ENCODE measurements at places on chromosomes 3 and 15. TPM values are rescaled to one million over a fixed set of nuclear protein-coding genes. Genes with fewer than 3 reads are reported as not detected.

- DNase-seq = no peak
- H3K4me1 ChIP-seq = peaks cover 3% of the 10 kb centered on the region
- H3K27me3 ChIP-seq = no peaks in the 10 kb centered on the region
- no peak overlapping the region for H3K4me3 ChIP-seq
Measured at GRCh38 chr3:142272200-142272891, 47.0 kb upstream of the GK5 start.

DNA sequence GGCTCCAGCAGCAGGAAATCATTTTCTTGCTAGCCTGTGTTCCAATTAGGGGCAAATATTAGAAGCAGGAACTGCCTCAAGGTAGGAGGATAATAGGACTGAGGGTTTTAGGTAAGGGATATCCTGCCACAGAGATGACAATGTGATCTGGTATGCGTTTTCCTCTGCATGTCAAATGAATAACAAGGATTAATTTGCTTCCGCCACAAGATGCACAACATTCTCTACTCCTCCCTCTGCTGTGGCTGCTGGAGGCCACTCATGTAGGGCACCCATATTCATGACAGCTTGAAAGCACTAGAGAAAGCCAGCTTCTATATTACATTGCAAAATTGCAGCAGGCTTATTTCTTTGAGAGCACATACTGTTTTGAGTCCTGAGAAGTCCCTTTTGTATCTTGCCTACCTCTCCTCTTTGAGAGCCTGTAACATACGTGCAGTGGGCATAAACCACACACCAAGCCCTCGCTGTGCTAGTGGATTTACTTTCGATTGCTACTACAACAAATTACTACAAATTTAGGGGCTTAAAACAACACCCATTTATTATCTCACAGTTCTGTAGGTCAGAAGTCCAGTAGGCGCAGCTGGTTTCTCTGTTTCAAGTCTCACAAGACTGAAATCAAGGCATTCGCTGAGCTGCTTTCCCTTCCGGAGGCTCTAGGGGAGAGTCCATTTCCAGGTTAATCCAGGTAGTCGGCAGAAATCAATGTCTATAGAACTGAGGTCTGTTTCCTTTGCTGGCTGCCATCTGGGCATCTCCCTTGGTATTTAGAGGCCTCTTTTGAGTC is 5.9 kb upstream of the CD47 start:
- no peak for DNase-seq
- no peaks in the 10 kb centered on the region for H3K36me3 ChIP-seq
- peaks cover 12% of the 10 kb centered on the region for H3K27me3 ChIP-seq
- no peak overlapping the region for H3K27ac ChIP-seq
- peaks cover 31% of the 10 kb centered on the region for H3K4me1 ChIP-seq
- no peak overlapping the region for H3K4me3 ChIP-seq

DNA sequence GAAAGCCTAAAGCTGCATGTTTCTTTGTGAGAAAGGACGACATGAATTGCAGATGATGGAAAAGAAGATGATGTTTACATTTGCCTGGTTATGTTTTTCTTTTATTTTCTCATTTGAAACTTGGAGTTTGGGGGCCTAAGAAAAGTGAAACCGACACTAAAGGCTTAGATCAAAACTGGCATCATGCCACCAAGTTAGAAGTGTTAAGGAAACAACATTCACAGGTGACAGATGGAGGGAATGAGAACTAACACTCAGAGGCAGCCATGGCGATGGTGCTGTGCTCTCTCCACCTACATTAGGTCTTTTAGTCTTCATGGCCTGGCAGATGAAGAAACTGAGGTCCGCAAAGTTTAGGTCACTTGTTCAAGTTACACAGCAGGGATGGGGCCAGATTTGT is 923.6 kb downstream of the TUSC7 start:
- no peak overlapping the region for H3K27ac ChIP-seq
- H3K36me3 ChIP-seq = no peaks in the 10 kb centered on the region
- no peak for DNase-seq

GRCh38 chr15:77905301-77905920 is 172.1 kb downstream of the TBC1D2B start:
- no peak overlapping the region for H3K4me3 ChIP-seq
- no peaks in the 10 kb centered on the region for H3K36me3 ChIP-seq
- peaks cover 3% of the 10 kb centered on the region for H3K27me3 ChIP-seq
- H3K27ac ChIP-seq = no peak overlapping the region
- peaks cover 18% of the 10 kb centered on the region for H3K4me1 ChIP-seq
- no peak for DNase-seq

GRCh38 chr3:139173372-139174108 is 128.8 kb upstream of the PRR23C start:
- H3K27ac ChIP-seq = no peak overlapping the region
- H3K36me3 ChIP-seq = no peaks in the 10 kb centered on the region
- no peak overlapping the region for H3K4me3 ChIP-seq

GRCh38 chr3:168497741-168498140 is 402.0 kb upstream of the GOLIM4 start:
- H3K27ac ChIP-seq = peak overlapping the region; percentile 28
- no peak overlapping the region for H3K4me3 ChIP-seq
- H3K4me1 ChIP-seq = peaks cover 50% of the 10 kb centered on the region

DNA sequence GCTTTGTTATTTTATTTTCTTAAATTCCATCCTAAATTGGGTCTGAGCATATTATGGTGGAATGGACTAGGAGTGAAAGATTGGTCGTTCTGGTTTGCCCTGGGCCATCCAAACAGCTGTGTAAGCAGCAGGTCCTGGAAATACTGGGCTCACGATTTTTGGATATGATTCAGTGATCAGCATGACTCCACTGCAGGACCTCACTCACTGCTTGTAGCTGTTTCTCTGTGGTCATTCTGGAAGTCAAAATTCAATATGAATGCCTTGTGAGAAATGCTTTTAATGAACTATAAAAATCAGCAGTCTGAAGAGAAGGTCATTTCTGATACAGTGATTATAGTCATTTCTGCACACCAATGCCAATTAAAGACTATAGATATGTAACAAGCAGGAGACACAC is 185.0 kb downstream of the RBMS3 start:
- H3K36me3 ChIP-seq = no peaks in the 10 kb centered on the region
- no peak for DNase-seq
- peaks cover 38% of the 10 kb centered on the region for H3K4me1 ChIP-seq

DNA sequence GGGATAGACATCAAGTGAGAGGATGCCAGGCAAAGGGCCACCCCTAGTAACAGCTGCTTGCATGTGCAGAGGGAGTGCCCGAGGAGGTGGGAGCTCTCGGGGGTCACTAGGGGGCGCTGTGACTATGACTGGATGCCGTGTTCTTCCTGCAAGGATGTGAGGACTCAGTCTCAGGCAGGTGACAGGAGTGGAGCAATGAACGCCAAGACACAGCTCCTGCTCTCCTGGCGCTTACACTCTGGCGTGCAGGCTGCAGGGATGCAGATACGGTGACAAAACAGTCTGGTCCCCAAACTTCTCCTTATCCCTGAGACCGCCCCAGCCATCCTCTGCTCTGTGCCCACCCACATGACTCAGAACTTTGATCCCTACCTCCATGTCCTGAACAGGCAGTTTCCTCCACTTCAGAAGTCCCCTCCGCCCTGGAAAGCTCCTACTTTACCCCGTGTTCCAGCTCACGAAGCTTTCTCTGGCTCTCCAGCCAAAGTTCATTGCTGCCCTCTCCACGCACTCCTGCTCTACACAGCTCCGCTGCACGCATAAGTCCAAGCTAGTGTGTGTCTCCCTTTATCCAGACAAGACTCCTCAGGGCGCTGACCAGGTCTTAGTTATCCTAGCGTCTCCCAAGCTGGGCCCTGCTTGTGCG is 14.7 kb downstream of the RHOV start:
- peak; percentile 69 for DNase-seq
- no peak overlapping the region for H3K4me3 ChIP-seq
- peak overlapping the region; percentile 88 for H3K27ac ChIP-seq

GRCh38 chr3:1998739-1999138 is 99.9 kb upstream of the CNTN4 start:
- H3K27ac ChIP-seq = no peak overlapping the region
- peaks cover 17% of the 10 kb centered on the region for H3K4me1 ChIP-seq
- no peak overlapping the region for H3K4me3 ChIP-seq
- DNase-seq = no peak

- H3K4me1 ChIP-seq = no peaks in the 10 kb centered on the region
- H3K36me3 ChIP-seq = peaks cover 13% of the 10 kb centered on the region
- H3K27me3 ChIP-seq = no peaks in the 10 kb centered on the region
- H3K4me3 ChIP-seq = no peak overlapping the region
Measured at GRCh38 chr15:68298882-68299381, 21.4 kb downstream of the FEM1B start.

GRCh38 chr3:43152649-43153048 is 46.8 kb upstream of the POMGNT2 start:
- DNase-seq = no peak
- H3K36me3 ChIP-seq = no peaks in the 10 kb centered on the region
- H3K4me1 ChIP-seq = peaks cover 27% of the 10 kb centered on the region
- peaks cover 54% of the 10 kb centered on the region for H3K27me3 ChIP-seq
- H3K4me3 ChIP-seq = peak overlapping the region; percentile 11

DNA sequence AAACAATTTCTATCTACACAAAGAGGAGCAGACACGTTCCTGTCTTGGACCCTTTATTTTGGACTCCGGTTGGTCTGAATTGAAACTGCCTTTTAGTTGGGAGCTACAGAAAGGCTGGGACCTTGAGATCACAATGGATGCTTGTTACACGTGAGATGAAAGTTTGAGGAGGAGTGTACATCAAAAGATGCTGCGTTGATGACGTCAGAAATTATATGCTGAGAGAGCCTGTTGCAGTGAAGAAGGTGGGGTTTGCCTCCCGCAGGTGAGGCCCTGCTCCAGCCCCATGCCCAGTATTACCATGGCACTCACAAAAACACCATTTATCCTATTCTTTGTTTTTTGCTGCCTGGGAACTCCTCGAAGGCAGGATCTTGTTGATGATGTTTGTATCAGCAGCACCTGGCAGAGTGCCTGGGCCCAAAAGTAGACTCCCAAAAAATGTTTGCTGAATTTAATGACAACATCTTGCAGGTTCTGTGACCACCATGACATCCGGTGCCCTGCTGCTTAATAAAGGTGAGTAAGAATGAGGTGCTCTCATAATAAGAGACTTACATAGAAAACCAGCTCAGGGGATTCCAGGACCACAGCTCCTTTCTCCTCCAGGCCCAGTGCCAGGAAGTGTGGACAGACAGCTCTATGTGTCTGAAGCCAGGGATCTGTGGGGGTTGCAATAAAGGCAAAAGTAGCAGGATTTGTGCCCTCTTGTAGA is 136.1 kb upstream of the UBE2E1 start:
- H3K4me3 ChIP-seq = no peak overlapping the region
- H3K27me3 ChIP-seq = no peaks in the 10 kb centered on the region
- peaks cover 11% of the 10 kb centered on the region for H3K4me1 ChIP-seq
- H3K27ac ChIP-seq = no peak overlapping the region
- H3K36me3 ChIP-seq = no peaks in the 10 kb centered on the region

DNA sequence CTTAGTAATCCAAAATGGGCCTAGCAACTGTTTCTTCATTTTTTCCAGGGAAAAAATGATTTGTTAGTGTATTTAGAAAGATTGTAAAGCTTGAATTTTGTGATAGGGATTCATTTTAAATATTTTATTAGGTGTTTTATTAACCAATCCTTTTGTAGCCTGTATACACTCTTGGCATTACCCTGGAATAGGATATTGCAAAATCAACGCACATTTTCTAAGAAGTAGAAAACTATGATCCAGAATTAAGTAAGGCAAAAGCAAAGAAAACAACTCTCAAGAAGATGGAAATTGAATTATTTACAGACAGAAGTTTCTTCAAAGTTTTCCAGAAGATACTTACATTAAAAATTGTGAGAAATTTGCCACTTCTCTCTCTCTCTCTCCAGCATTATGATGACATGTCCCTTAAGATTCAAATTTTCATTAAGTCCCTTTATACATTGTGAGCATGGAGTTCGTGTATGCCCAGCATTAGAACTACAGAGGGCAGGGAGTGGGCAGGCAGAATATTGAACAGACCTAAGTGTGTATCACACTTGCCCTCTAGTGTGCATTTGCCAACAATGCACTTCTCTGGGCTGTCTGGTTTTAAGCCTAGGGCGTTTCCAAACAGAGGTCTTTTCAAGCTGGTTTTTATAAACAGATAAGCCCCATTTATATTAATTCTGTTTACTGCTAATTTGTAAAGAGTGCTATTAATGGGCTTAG is 28.5 kb upstream of the CMSS1 start:
- no peak for DNase-seq
- no peak overlapping the region for H3K27ac ChIP-seq
- no peaks in the 10 kb centered on the region for H3K36me3 ChIP-seq
- no peaks in the 10 kb centered on the region for H3K4me1 ChIP-seq

DNA sequence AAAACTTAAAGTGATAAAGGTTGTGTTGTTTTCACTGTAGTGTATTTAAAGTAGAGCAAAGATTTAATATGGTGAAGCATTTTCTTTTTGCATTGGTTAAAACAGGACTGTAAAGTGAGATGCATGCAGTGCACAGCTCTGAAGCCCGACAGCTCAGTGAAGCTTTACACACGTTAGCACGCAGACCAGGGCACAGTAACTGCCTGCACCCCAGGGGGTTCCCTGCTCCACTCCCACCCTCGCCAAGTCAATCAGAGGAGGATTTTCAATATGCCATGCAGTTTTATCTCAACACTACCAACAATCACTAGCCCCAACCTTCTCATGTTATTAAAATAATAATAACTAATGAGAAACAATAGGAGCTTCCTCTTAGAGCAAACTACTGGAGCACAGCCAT is 28.1 kb upstream of the BCL2L10 start:
- H3K27me3 ChIP-seq = no peaks in the 10 kb centered on the region
- H3K36me3 ChIP-seq = peaks cover 7% of the 10 kb centered on the region
- H3K4me3 ChIP-seq = no peak overlapping the region

DNA sequence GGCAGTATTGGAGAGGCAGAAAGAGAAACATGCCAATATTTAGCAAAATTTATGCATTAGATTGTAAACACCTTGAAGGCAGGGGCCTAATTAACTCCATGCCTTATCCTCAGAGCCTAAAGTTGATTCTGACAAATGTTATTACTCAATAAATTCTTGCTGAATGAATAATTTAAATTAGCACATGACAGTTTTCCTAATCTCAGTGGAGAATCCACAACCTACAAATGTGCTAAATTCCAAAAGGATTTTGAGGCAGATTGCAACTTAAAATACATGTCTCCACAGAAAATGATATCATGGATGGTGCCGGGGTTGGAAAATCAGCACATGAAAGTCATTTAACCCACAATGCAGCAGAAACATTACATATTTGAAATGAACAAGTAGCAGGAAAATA is 41.1 kb upstream of the NANOGP8 start:
- peaks cover 36% of the 10 kb centered on the region for H3K36me3 ChIP-seq
- H3K27ac ChIP-seq = no peak overlapping the region
- peaks cover 51% of the 10 kb centered on the region for H3K4me1 ChIP-seq
- H3K27me3 ChIP-seq = no peaks in the 10 kb centered on the region

TP63 gene
- total RNA-seq = 28.6 TPM

PTX3 gene
- 35.6 TPM for total RNA-seq

WNT7A gene
- total RNA-seq = 0.99 TPM

GABRB3 gene
- 3.4 TPM for total RNA-seq

CFAP100 gene
- not detected for total RNA-seq

ACAN gene
- 0.13 TPM for total RNA-seq

CCDC14 gene
- total RNA-seq = 123 TPM

DNAJA4 gene
- total RNA-seq = 0.13 TPM

POLQ gene
- 6.2 TPM for total RNA-seq

Data from mesothelial cell of epicardium (in vitro differentiated cells).